Aorta (tissue), 5 donors: ENCODE measurements at places on chromosomes 2 and 18.

DNA sequence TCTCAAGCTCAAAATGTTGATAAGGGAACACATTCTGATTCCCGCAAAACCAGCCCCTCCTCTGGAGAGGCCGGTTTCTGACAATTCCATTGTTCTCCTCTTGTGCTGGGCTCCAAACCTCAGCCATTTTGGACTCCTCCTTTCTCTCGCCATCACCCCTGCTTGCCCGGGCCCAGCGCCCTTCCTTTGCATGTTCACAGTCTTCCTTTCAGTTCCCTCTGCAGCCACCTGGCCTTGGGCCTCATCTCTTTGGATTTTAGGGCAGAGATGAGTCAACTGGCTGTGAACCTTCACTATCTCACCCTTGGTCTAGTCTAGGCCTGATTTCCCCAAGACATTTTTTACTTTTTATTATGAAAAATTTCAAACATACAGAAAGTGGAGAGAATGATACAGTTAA lies 155.9 kb upstream of the MAP3K20 start:
- DNase-seq, result no peak

DNA sequence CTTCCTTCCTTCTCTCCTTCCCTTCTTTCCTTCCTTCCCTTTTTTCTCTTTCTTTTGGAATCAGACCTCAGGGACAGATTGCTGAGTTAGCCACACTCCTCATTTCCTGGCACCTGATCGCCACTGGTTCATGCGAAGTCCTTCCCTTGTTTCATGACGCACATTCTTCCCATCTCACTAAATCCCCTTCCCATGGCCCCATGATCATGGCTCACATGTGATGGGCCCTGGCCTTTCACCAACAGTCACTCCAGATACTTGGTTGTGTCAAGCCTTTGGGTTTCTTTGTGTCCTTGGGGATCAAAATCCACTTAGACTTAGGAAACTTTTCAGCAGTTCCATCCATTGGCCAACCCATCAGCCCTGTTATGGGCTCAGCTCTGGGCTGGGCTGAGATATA lies 23.8 kb upstream of the ASPRV1 start:
- peak; percentile 38 for DNase-seq

- DNase-seq, result no peak
Observed at GRCh38 chr2:2846332-2847208, 515.5 kb upstream of the MYT1L start.

DNA sequence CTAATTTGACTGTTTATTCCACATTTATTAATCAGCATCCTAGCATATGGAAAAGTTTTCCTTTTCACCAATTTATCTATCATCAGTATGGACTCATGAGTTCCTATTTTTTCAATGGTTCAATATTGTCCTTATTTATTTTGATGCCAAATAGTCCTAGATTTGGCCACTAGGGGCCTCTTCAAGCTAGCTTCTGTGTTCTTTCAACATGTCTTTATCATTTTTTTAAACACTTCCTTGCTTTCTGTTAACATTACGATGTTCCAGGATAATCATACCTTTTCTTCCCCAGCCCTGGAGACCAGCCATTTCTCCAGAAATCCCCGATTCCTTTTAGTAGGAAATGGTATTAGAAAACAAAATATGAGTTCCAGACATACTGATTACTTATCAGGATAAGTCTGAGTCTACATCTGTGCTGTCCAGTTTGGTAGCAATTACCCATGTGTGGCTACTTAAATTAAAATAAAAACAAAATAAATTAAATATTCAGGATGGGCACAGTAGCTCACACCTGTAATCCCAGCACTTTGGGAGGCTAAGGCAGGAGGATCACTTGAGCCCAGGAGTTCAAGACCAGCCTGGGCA lies 70.6 kb downstream of the RPE start:
- DNase-seq, result no peak

DNA sequence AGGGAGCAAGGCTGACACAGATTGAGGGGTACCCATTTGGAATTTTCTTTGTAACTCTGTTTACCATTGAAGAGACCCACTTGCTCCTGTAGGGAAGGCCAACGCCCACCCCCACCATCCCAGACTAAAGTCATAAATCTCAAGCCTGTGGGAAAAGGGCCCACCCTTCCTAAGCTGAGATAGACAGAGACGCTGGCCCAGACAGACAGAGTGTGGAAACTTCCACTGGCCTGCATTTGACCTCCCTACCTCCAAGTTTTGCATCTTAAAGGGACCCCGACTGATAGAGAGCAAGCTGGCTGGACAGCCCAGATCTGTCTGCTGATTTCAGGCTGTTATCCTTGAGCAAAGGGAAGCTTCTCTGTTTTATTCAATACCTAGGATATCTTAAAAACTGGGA lies 48.2 kb upstream of the SLC14A2 start:
- no peak for DNase-seq

GRCh38 chr18:13563390-13563805 lies 163.0 kb downstream of the FAM210A start:
- DNase-seq, result no peak

GRCh38 chr2:204074456-204074855 lies 137.9 kb downstream of the ICOS start:
- no peak for DNase-seq

- DNase-seq, result no peak
Observed at GRCh38 chr2:122491011-122491410, 735.6 kb downstream of the TSN start.

GRCh38 chr2:209633911-209634310 lies 137.7 kb upstream of the UNC80 start:
- DNase-seq, result no peak

GRCh38 chr2:226131299-226131784 lies 668.3 kb downstream of the IRS1 start:
- DNase-seq, result no peak

GRCh38 chr2:189409647-189410046 lies 31.6 kb upstream of the WDR75 start:
- DNase-seq, result no peak
